Activated naive CD4-positive, alpha-beta T cell treated with anti-CD3 and anti-CD28 coated beads, Interleukin-2, amount 10 ng/mL, durations not matched to agents 7 days and 5 days (primary cell): ENCODE measurements at places on chromosomes 16 and 17.

GRCh38 chr16:78365366-78365765, 265.9 kb downstream of the WWOX start:
- no peak for DNase-seq

GRCh38 chr17:43092901-43093300, 32.3 kb downstream of the BRCA1 start:
- DNase-seq: no peak

- DNase-seq: no peak
Measured at GRCh38 chr17:38449364-38449763, 21.1 kb downstream of the ARHGAP23 start.

DNA sequence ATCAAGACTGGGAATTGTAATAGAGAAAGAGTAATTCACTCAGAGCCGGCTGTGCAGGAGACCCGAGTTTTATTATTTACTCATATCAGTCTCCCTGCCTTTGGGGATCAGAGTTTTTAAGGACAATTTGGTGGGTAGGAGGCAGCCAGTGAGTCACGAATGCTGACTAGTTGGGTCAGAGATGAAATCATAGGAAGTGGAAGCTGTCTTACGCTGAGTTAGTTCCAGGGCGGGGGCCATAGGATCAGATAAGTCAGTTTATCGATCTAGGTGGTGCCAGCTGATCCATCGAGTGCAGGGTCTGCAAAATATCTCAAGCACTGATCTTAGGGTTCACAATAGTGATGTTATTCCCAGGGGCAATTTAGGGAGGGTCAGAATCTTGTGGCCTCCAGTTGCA, 20.2 kb upstream of the GUCY2D start:
- DNase-seq: no peak

DNA sequence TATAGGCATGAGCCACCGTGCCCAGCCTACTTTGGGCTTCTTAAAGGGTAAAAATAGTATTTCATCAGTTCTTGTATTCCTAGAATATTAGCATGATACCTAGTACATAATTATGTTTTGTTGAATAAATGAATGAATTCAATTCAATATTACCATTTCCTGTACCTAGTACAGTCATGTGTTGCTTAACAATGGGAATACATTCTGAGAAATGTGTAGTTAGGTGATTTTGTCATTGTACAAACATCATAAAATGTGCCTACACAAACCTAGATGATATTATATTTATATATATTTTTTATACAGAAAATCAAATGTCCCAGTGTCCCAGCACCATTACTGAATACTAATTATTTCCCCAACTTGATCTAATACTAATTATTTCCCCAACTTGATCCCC, 85.6 kb upstream of the HAS3 start:
- DNase-seq: no peak
